ENCODE measurements at places on chromosomes 2 and 18.
A peak's percentile ranks its signal among the peaks of the same experiment; 100 is the strongest.

DNA sequence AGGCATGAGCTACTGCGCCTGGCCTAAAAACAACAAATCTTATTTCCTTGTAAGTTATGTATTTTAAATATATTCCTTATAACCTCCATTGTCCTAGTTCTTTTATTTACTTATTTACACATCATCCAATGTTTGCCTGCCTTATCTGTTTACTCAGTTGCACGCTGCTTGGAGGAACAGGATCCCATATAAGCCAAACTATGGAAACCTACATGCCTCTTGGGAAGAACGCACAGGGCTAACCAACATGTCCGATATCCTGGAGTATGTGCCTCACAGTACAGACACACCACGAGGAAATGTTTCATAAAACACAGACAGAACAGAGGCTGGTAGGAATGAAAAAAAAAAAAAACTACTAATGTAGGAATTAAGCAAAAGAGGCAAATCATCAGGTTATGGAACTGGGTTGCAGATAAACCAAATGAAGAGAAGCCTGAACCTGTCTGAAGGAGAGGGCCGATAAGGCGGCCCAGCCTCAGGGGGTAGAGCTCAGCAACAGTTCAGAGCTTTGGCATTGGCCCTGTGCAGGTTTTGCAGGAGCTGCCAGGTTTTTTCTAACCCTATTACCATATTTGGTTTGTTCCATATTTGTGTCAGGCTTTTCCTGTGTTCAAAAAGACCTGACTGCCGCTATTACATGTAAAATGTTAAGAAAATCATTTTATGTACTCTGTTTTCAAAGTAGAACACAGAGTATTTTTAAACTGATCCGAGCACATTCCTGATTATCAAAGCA is 19.9 kb upstream of the SP3 start:
- DNase-seq, result no peak

- DNase-seq, result no peak
These were observed 191.0 kb downstream of the TCF4 start for GRCh38 chr18:55396979-55397378.

DNA sequence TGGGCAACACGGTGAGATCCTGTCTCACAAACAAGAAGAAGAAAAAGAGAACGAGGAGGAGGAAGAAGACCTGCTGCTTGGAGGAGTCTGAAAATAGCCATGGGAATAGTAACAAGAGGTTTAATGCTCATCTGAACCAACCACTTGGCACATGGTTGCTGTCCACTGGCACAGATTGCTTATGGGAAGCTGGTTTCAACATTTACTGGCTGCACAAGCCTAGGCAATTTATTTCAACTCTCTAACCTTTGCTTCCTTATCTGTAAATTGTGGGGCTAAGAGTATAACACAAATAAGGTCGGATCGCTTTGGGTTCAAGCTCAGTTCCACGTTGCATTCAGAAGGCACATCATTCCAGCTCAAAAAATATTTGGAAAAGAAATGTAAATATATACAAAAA is 14.2 kb upstream of the RHOB start:
- DNase-seq, result no peak

GRCh38 chr2:236887531-236887930 is 198.2 kb upstream of the COPS8 start:
- no peak for DNase-seq

- DNase-seq, result no peak
These were observed 878 bp downstream of the FBXO15 start for GRCh38 chr18:74146756-74147155.

DNA sequence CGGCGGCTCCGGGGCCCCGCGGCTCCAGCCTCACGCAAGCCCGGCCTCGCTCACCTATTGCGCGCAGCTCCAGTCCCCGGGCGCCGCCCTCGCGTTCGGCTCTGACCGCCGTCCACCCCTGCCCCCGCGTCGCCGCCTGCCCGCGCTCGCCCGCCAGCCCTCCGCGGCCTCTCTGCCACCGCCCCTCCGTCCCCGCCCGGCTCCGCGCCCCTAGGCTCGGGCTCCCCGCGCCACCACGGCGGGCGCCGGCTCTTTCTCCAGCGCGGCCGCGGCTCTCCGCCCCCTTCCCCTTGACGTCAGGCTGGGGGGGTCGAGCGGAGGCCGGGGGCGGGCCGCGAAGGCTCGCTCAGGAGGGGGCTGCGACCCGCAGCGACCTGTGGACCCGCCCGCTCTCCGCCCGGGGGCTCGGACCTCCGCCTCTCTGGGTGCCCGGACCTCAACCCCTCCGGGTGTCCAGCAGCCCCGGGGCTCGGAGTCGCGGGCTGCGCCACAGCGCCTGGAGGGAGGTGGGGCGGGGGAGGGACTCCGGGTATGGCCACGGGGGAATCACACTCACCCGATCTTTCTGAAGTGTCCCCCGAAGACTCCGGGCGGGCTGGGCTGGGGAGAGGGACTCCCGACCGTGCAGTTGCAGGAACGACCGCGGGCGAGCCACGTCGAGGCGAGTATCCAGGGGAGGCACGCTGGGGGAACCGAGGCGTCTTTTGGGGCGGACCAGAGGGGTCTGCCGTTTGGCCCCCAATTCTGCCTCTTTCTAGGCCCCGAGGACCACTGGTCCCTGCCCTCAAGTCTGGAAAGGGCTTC is at the start of gene SEMA4C:
TSS of gene SEMA4C (minus strand) at position 259 of the 804 bp plus-strand sequence. CDS start 2,194 bp downstream, outside the sequence.
- peak; percentile 49 for DNase-seq

DNA sequence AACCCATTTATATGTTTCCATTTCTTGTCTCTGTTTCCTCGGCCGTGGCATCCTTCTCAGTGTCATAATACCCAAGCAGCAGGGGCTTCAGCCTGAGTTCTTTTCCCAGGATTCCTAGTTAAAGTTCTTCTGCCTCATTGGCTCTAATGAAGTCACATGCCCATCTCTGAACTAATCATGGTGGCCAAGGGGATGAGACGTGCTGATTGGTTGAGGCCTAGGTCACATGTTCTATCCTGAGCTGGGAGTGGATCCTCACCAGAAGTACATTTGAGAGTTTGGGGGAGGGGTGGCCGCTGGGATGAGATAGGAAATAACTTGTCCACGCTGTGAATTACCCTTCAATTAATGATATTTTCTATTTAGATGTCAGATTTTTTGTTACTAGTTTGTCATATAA is 3.8 kb upstream of the UGT1A5 start:
- DNase-seq, result no peak

- no peak for DNase-seq
These were observed 82.9 kb downstream of the GRB14 start for GRCh38 chr2:164538240-164538866.

- DNase-seq, result no peak
These were observed 265.7 kb downstream of the TWIST2 start for GRCh38 chr2:239113615-239114014.

DNA sequence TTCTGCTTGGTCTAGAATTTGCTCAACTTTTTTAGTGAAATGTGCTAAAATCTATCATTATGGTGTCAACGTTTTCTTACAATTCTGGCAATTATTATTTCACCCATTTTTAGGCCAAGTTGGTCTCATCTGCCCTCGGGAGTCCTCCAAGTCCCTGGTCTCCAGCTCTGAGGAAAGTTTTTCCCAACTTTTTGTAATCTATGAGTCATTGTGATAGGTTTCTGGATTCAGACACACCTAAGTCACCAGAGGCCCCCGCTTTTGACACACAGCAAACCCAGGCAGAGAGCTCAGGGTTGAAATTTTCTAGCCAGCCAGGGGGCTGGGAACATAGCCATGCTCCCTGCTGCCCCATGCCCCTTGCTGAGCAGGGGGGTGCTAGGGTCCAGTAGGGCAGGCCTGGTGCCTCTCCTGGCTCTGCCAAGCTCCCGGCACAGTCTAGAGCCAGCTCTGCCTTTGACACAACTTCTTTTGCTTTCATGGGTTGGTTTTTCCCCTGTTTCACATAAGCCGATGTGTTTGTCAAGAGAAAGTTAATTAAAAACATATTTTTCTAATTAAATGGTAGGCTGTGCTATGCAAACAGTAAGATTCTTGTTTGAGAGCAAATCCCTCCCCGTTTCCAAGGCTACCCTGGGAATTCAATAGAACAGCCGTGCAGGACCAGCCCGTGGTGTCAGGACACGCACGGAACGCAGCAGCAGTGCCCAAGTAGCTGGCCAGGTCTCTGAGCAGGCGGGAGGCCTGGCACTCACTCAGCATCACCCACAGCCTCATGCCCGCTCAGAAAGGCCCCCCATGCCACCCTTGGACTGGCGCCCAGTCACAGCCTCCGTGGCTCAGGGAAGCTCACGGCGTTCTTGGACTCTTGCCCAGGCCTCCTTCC is 25.5 kb upstream of the SNED1 start:
- no peak for DNase-seq

DNA sequence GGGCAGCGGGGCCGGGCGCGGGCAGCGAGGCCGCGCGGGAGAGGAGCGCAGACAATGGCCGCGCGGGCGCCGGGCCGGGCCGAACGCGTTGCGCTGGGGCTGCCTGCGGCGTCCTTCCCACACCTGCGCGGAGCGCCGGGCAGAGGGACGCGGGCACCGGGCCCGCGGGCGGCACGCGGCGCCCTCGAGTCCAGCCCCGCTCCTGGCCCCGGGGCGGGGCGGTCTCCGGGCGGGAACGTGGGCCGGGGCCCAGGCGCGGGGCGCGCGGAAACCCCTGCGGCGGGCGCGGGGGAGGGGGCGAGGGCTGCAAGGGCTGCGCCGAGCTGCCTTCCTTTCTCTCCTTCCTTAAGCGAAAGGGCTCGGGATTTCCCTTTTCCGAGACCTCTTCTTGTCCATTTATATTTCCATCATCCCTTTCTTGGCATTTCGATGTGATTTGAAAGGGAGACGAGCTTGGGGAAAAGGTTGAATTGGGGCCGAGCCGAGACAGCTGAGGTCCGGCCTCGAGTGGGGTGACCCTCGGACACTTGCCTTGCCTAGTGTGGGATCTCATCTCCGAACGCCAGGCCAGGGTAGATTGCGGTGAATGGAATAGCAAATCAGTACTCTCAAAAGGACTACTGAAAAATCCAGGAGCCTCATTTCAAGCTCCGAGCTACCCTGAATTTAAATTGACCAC is 676 bp downstream of the KLHL23 start:
- DNase-seq, result no peak

DNA sequence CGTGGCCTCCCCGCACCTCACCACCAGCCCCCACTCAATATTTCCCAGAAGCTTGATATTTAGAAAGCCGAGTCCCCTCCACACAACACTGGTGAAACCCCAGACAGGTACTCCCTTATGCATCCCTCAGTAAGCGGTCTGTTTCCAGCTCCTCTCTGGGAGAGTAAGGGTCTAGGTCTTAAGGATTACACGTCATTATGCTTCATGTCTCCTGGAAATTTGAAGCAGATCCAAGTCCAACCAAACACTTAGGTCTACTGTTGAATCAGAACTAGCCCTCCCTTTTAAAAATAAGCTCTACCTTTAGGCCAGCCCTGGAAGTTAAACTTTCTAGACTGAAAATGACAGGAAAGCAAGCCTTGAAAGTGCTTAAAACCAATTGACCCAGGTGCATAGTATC is 1.5 kb upstream of the OST4 start:
- DNase-seq, result no peak

DNA sequence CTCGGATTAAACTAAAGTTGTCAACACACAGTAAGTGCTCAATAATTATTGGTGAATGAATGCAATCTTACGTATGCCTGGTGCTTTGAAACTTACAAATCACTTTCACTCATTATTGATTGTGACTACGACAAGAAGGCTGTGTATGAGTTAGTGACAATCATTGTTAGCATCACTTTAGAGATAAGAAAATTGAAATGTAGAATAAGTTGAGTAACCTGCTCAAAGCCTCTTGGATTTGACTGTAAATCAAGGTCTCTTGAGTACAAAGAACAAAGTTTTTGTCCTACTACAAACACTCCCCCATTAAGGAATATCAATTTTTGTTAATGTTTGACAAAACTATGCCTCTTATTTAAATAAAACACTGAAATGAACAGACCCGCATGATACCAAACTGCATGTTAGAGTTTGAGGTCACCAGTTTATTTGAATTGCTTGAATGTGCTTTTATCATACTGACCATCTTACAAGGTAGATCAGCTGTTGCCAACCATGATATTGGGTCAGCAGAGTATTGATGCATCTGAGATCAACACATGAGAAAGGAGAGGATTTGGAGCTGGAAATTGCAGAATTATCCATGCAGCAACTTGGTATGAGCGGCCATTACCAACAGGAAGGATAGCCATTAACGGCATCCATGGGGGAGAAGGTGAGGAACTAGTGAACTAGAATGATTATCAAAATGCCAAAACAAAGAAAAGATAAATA is 142.1 kb downstream of the IRS1 start:
- no peak for DNase-seq

DNA sequence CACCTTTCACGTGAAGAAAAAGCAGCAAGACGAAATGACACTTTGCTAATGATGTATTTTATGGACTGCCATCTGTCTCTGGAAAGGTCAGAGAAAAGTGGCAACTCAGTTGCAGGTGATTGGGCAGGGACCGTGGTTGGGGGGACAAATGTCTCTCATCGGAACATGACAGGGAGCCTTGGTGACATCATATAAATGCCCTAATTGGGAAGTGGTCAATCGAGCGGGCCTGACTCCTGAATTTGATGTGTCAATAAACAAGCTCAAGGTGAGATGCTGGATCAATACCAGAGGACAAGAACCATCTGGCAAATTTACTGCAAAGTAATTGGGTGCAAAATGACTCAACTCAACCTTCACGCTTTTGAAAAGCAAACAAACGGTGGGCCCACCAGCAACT is 151.9 kb upstream of the SKOR2 start:
- DNase-seq, result no peak

DNA sequence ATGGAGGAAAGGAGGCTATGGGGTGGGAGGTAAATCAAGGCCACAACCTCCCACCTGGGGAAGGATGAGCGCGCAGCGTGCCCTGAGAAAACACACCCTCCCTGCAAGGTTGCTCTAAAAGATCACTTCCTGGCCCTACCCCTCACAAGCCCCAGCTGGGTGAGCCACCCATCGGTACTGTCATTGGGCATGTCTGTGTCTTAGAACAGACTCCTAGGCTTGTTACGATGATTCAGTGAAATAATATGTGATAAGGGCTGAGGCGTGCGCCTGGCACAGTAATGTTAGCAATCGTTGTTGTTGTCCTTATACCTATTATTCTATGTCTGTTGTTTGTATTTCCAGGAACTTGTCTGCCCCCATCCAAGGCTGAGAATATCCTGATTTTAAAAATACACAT is 175.1 kb downstream of the ZFP36L2 start:
- DNase-seq, result no peak

Measured in T follicular helper cell (primary cell).